Stimulated activated CD4-positive, alpha-beta T cell treated with anti-CD3 and anti-CD28 coated beads, Interleukin-1b, Interleukin-23, amount 100 ng/mL, for 1 hour (primary cell): ENCODE measurements at places on chromosomes 3 and 15.

GRCh38 chr15:101597360-101597928 is 54.7 kb downstream of the TM2D3 start:
- no peak for DNase-seq

DNA sequence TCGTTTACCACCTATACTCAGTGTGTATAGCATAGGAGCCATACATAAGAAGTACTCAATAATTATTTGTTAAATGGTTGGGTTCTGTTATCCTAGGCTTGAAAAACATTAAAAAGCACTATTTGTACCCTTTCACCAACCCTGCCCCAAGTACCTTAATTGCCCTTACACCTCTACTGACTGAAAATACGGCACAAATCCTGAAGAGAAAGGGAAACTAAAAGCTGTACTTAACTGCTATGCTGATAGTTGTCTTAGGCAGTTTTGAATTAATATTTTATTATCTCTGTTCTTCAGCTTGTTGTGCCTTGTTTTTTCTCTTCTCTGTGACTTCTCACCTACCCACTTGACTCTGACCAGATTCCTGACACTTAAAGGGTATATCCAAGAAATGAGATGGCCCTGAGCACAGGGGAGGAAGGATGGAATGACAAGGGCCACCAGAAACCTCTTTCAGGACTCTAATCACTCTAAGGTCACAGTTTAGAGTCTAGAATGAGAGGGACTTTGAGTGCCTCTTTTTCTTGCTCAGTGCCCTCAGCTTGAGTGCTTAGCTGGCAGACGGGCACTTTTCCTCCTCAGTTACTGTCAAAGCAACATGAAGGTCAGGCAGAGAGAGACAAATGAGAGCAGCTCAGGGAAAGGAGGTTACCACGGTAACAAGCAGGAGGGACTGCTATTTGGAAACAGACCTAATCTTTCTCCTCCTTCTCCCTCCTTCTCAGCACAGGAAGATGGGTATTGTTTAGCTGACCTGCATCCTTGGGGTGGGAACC is 136.5 kb downstream of the ZNF609 start:
- no peak for DNase-seq

- no peak for DNase-seq
Observed at GRCh38 chr15:89852342-89852995, 37.8 kb upstream of the ANPEP start.

DNA sequence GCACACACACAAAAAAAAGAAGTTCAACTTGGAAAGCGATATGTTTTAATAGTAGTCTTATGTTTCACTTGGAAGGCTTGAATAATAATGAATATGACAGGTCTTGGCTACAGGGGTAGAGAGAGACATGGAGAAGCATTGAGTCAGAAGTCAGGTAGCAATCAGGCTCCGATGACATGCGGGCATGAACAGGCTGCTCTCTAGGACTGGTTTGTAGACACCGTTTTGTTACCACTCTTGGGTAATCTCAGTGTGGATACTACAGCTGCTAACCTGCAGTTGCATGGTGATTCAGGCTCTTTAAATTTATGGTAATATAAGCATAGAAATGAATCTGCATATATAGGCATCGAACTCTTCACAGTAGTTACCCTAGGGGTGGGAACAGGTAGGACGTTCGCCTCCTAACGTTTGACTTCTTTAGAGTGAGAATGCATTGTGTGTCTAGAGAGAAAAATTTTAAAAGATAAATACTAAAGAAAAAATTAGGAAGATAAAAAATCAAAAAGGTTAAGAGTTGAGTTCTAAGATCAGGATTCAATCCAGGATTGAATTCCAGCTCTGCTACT is 241.6 kb upstream of the KBTBD8 start:
- no peak for DNase-seq
